ENCODE measurements at places on chromosomes 13 and 19.

DNA sequence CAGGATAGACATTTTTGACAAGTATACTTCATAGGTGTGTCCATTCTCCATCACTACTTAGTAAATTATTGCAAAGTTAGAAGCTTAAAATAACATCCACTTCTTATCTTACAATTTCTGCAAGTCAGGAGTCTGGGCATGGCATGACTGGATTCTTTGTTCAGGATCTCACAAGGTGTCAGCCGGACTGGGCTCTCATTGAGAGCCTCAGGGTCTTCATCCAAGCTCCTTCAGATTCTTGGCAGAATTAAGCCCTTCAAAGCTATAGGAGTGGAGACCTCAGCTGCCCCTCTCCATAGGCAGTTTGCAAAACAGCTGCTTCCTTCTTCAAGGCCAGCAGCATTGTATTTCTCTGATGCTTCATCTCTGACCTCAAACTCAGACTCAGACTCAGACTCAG is 9.1 kb upstream of the SIN3B start:
- no peak overlapping the region for H3K4me3 ChIP-seq
- H3K4me1 ChIP-seq, result no peaks in the 10 kb centered on the region
- no peak overlapping the region for H3K27ac ChIP-seq
- DNase-seq, result no peak
- no peaks in the 10 kb centered on the region for H3K36me3 ChIP-seq

DNA sequence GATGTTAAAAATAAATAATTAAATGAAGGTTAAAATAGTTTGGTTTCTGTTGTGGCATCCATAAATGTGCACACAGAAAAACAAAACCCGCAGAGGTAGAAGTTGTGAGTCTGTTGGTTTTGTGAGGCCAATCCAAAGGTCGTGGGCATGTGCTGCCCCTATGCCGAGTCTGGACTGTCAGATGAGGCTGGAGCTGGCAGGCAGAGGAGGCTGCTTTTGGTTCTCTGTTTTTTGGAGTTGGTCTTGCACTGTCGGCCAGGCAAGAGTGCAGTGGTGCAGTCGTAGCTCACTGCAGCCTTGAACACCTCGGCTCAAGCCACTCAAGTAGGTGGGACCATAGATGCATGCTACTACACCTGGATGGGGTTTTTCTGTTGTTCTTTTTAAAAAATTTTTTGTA is 43.7 kb downstream of the TSSK6 start:
- H3K36me3 ChIP-seq, result peaks cover 5% of the 10 kb centered on the region
- no peak for DNase-seq
- no peaks in the 10 kb centered on the region for H3K27me3 ChIP-seq
- no peak overlapping the region for H3K27ac ChIP-seq
- no peaks in the 10 kb centered on the region for H3K4me1 ChIP-seq

DNA sequence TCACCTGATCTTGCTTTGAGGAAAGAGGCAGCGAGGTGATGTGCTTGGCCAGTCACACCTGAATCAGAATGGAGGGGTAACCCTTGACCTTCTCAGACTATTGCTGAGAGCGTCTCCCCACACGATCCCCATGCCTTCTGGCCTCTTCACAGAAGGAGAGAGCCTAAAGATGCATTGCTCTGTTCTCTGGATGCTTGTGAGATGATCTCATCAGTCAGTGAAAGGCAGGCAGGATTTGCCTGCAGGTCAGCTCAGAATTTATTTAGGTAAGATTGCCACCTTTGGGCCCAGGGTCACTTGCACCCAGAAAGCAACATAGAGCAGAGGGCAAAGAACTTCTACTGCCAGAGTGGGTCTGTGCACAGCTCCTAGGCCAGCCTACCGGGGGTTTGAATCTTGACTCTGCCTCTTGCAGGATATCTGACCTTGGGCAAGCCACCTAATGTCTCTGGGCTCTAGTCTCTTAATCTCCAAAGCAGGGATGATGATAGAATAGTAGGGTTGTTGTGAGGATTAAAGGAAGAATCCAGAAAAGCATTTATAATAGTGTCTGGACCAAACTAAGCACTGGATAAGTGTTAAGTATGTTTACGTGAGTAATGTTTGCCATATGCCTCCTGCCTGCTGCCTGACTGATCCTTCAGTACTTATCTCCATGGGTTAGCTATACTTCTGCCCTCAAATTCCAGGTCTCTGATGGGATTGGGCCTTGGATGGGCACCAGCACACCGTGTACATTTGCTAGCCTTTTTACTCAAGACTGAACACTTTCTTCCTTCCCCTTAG is 8.4 kb upstream of the FLT1 start:
- H3K36me3 ChIP-seq, result no peaks in the 10 kb centered on the region
- H3K27me3 ChIP-seq, result no peaks in the 10 kb centered on the region
- H3K4me3 ChIP-seq, result no peak overlapping the region
- H3K4me1 ChIP-seq, result no peaks in the 10 kb centered on the region
- peak; percentile 89 for DNase-seq

DNA sequence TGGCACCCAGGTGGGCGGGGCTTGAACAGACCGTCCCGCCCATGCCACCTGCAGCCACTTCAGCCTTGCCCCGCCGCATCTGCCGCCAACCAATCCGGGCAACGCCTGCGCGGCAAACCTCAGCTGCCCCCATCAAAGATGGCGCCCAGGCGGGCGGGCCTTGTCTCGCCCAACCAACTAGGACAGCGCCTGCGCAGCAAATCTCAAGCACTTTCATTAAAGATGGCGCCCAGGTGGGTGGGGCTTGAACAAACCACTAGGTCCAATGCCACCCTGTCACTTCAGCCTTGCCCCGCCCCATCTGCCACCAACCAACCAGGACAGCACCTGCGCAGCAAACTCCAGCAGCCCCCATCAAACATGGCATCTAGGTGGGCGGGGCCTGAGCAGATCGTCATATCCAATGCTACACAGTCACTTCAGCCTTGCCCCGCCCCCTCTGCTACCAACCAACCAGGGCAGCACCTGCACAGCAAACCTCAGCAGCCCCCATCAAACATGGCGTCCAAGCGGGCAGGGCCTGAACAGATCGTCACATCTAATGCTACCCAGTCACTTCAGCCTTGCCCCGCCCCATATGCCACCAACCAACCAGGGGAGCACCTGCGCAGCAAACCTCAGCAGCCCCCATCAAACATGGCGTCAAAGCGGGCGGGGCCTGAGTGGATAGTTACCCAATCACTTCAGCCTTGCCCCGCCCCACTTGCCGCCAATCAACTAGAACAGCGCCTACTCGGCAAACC is 1.4 kb downstream of the PEG3 start:
- DNase-seq, result peak; percentile 99
- no peaks in the 10 kb centered on the region for H3K36me3 ChIP-seq
- no peaks in the 10 kb centered on the region for H3K4me1 ChIP-seq
- H3K27ac ChIP-seq, result no peak overlapping the region
- H3K27me3 ChIP-seq, result no peaks in the 10 kb centered on the region

- H3K4me1 ChIP-seq, result no peaks in the 10 kb centered on the region
- H3K36me3 ChIP-seq, result no peaks in the 10 kb centered on the region
- no peak for DNase-seq
These were observed 8.5 kb upstream of the C1QTNF9B start for GRCh38 chr13:23905766-23906165.

DNA sequence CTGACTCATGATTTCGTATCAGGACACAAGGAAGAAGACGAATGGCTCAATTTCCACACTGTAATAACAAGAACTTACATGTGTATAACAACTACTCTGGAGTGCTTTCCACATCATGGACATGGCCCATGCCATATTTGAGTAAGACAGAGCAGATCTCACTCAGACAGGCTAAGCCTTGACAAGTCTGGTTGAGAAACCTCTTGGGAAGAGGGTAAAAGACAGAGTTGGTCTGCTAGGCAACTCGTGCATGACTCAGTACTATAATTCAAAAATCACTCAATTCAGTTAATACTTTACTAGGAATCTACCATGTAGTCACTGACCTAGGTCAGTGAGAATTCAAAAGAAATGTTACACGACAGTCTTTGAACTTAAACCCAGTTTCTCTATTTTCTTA is 5.7 kb upstream of the THSD1 start:
- no peaks in the 10 kb centered on the region for H3K4me1 ChIP-seq
- no peak overlapping the region for H3K27ac ChIP-seq
- H3K4me3 ChIP-seq, result no peak overlapping the region
- peaks cover 1% of the 10 kb centered on the region for H3K36me3 ChIP-seq
- H3K27me3 ChIP-seq, result no peaks in the 10 kb centered on the region

- H3K36me3 ChIP-seq, result no peaks in the 10 kb centered on the region
- peak; percentile 31 for DNase-seq
- no peaks in the 10 kb centered on the region for H3K4me1 ChIP-seq
- H3K27me3 ChIP-seq, result no peaks in the 10 kb centered on the region
- H3K4me3 ChIP-seq, result no peak overlapping the region
- no peak overlapping the region for H3K27ac ChIP-seq
These were observed 1.2 kb upstream of the KATNAL1 start for GRCh38 chr13:30308548-30308947.

DNA sequence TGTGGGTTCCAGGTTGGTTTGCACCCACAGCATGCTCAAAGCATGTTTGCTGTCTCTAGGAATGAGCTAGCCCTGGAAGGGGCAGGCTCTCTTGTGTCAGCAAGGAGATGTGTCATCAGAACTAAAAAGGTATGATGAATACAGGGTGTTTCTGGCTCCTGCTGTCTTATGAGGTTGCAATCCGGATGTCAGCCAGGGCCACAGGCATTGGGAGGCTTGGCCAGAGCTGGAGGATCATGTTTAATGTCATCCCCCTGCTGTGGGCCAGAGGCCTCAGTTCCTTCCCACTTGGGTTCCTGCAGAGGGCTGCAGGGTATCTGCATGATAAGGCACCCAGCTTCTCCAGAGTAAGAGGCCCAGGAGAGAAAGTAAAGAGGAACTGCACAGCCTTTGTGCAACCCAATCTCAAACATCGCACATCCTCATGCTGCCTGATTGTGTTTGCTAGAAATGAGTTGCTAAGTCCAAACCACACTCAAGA is 193.6 kb downstream of the COL4A1 start:
- H3K27ac ChIP-seq, result no peak overlapping the region
- DNase-seq, result no peak
- H3K27me3 ChIP-seq, result no peaks in the 10 kb centered on the region
- H3K4me1 ChIP-seq, result no peaks in the 10 kb centered on the region

- H3K27ac ChIP-seq, result no peak overlapping the region
- no peaks in the 10 kb centered on the region for H3K36me3 ChIP-seq
- H3K4me3 ChIP-seq, result no peak overlapping the region
- DNase-seq, result no peak
- no peaks in the 10 kb centered on the region for H3K27me3 ChIP-seq
These were observed 6.3 kb upstream of the ATP11A start for GRCh38 chr13:112683581-112683980.

GRCh38 chr13:112131713-112132113 is 64.8 kb downstream of the SOX1 start:
- no peaks in the 10 kb centered on the region for H3K27me3 ChIP-seq
- no peak overlapping the region for H3K4me3 ChIP-seq
- no peaks in the 10 kb centered on the region for H3K4me1 ChIP-seq
- no peak for DNase-seq
- no peak overlapping the region for H3K27ac ChIP-seq

DNA sequence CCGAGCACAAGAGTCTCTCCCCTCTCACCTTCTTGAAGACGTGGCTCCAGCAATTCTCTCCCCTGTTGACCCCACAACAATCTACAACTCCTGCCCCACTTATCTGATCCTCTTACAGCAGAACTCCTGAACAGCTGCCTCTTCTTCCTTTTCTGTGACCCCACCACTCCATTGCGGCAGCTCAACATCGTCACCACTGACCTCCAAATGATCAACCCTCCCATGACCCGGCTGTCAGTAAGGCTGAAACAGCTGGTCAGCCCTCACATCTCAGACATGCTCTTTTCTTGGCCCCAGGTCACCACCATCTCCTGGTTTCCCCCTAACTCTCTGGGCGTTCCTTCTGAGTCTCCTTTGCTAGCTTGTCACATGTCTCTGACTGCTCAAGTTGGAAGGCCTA is 1.8 kb downstream of the EXOSC5 start:
- no peak overlapping the region for H3K4me3 ChIP-seq
- peaks cover 5% of the 10 kb centered on the region for H3K36me3 ChIP-seq
- no peak for DNase-seq
- H3K27me3 ChIP-seq, result no peaks in the 10 kb centered on the region
- no peak overlapping the region for H3K27ac ChIP-seq

DNA sequence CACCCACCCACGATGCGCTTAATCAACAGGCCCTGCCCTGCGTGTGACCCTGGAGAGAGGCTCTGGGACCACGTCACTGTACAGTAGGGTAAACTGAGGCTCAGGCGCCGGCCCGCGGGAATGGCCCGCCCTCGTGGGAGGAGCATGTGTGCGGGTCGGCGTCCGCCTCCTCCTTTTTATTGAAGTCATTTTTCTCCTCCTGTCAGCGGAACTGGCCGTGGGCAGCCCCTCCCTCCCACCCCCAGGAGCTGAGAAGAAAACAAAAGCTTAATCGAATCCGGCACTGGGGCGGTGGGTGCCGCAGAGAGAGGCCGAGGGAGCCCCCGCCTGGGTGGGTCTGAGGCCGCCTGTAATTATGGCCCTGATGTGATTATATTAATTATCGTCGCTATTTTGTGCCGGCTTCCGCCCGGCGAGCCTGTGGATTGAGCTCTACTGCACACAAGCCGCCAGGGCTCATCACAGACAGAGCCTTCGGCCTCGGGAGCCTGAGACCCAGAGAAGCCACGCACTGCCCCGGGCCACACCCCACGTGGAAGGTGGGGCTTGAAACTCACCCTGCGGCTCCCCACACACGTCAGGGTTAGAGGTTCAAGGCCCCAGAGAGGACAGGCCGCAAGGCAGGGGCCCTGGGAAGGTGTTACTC is 7.0 kb downstream of the C2CD4C start:
- no peaks in the 10 kb centered on the region for H3K36me3 ChIP-seq
- DNase-seq, result no peak
- no peaks in the 10 kb centered on the region for H3K4me1 ChIP-seq
- H3K4me3 ChIP-seq, result no peak overlapping the region
- no peak overlapping the region for H3K27ac ChIP-seq

DNA sequence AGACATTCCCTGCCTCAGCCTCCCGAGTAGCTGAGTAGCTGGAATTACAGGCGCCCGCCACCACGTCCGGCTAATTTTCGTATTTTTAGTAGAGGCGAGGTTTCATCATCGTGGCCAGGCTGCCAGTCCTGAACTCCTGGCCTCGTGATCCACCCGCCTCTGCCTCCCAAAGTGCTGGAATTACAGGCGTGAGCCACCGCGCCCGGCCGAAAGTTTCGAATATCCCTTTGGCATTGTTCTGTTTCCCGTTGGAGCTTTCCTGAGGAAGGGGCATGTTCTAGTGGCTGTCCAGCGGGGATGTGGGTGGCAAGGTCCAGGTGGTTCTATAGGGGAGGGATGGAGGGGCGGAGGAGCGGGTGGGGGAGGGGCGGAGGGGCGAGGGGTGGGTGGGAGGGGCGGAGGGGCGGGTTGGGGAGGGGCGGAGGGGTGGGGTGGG is 2.1 kb upstream of the BSG start:
- peaks cover 5% of the 10 kb centered on the region for H3K4me1 ChIP-seq
- no peaks in the 10 kb centered on the region for H3K36me3 ChIP-seq
- no peak overlapping the region for H3K27ac ChIP-seq
- H3K4me3 ChIP-seq, result no peak overlapping the region

DNA sequence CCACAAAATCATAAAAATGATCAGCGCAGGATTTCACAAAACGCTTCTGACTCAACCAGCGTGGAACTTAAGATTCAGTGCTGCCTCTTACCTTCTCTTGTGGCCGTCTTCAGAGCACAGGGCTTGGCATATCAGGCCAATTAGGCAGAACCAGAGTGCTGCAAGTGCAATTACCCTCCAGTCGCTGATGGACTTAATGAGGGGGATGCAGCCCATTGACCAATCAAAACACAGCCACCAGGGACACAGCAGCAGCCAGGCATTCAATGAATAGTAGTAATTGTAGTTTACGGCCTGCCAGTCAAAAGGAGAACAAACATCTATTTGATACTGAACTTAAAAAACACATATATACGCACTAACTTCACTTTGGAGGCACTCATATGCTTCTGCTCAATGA is 38.2 kb downstream of the TMTC4 start:
- H3K4me3 ChIP-seq, result no peak overlapping the region
- no peaks in the 10 kb centered on the region for H3K27me3 ChIP-seq
- no peak for DNase-seq
- no peaks in the 10 kb centered on the region for H3K4me1 ChIP-seq
- H3K27ac ChIP-seq, result no peak overlapping the region

Data from mesendoderm (in vitro differentiated cells).